Neural crest cell (in vitro differentiated cells): ENCODE measurements at places on chromosomes 2 and 18.

- DNase-seq: no peak
Observed at GRCh38 chr18:25360301-25360899, 8.4 kb upstream of the ZNF521 start.

DNA sequence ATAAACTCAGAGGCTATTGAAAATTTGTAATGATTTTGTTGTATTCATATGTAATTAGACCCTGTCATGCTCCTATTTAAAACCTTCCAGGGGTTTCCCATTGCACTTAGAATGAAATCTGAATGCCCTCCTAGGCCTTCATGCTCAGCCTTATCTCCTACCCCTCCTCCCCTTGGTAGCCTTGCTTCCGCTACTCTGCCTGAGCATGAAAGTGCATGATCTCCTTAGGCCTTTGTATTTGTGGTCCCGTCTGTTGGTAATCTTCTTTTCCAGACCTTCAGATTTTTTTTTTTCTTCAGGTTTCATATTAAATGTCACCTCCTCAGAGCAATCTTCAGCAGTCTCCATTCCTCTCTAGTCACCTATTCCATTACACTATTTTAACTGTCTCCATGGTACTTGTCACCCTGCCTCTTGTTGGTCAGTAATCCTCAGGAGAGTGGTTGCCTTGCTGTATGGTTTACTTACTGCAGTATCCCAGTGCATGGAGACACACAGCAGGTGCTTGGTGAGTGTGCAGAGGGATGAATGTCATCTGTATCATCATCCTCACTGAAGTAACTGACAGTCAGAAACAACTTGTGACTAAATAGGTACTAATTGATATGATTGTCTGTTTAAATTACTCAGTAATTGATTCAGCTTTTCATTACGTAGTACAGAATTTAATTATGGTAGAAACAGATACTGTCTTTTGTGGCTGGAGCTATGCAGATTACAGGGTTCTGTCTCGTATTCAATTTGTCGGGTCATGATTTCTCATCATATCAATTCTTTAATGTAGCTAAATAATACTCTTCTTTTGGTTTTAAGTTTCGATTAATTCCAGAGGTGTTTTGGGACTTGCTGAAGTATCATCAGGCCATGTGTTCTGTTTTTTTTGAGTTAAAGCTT is 63.9 kb downstream of the PHLPP1 start:
- no peak for DNase-seq

- DNase-seq: no peak
Observed at GRCh38 chr2:31397094-31397493, 17.4 kb downstream of the XDH start.

DNA sequence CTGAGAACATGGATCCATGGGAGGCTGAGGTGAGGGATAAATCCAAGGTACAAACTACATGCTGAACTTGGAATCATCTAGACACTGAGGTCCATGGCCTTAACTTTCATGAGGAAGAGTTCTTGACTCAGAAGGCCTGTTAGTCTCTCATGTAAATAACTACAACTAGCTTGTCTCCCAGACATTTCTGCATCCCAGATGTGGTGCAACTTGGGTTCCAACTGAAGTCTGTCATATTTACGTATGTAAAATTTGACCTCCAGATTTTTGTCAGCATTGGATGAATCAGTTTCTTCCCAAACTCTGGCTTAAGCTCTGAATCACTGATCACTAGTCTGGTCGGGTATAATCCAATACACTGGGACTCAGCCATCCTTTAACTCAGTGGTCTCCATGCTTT is 306.9 kb downstream of the PDE11A start:
- no peak for DNase-seq

- DNase-seq: no peak
Observed at GRCh38 chr2:569681-570080, 107.5 kb downstream of the TMEM18 start.

GRCh38 chr2:2325516-2325915 is 5.6 kb downstream of the MYT1L start:
- no peak for DNase-seq

GRCh38 chr2:41710944-41711343 is 336.9 kb upstream of the PKDCC start:
- no peak for DNase-seq

DNA sequence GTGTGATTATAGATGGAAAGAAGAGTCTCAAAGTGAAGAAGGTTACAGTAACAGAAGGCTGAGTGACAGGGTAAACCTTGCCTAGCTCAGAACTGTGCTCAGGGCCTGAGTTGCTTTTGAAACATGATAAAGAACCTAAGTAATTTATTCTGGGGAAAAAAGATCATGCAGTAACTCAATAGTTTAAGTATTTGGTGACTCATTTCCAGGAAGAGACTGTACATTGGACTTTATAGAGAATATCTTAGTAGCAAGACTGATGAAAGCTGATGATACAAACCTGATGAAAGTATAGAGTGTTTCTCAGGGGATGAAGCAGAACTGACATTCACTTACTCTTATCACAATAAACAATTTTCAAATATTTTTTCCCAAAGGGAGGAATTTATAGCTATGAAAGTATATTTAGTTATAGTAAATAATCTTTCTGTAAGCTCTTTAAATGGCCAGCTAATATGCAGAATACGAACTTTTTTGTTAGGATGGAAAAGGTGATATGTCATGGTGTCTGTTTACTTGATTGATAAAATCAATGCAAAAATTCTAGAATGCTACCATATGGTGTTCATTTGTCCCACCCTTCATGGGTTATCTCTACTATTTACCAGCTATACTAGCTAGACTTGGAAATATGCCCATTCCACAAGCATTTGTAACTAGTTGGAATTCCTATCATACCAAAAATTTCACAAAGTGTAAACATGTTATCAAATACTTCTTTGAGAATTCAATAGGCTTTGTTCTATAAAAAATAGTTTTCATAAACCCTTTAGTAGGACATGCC is 1265.5 kb upstream of the ACVR2A start:
- no peak for DNase-seq

GRCh38 chr2:65374575-65374974 is 57.8 kb downstream of the SPRED2 start:
- no peak for DNase-seq

- DNase-seq: no peak
Observed at GRCh38 chr2:20670315-20671035, 3.5 kb downstream of the GDF7 start.

GRCh38 chr2:101399021-101399799 is 11.9 kb upstream of the CREG2 start:
- DNase-seq: no peak

GRCh38 chr2:209574515-209574914 is 150.7 kb downstream of the MAP2 start:
- DNase-seq: no peak

GRCh38 chr2:223439184-223439583 is 163.0 kb downstream of the SCG2 start:
- DNase-seq: no peak

DNA sequence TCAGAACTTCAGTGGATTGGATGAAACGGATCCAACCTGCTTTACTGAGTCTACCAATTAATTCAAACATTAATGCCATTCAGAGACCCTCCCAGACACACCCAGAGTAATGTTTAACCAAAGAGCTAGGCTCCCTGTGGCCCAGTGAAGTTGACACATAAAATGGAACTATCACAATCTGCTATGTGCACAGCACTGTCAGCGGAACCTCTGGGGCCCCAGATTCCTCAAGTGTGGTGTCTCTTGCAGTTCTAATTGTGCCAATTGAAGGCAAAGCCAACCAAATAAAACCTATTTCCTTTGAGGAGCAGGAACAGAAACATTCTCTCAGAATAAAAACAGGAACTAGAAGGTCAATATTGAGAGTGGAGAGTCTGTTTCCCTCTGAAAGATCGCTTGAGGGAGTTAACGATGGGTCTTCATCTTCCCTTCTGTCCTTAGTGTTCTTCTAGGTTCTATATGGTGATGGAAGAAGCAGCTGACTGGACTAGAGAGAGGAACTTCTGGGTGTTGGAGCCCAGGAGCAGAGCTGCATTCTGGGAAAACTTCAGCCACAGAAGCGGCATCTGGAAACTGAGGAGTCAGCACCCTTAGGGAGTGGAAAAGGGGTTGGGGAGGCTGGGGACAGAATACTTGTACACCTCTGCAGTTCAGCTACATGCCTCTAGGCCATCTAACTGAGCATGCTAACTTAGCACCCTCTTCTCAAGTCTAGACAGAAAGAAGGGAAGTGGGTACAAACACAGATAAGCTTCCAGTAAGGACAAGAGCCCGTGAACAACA is 174.4 kb upstream of the FBXO11 start:
- DNase-seq: no peak

DNA sequence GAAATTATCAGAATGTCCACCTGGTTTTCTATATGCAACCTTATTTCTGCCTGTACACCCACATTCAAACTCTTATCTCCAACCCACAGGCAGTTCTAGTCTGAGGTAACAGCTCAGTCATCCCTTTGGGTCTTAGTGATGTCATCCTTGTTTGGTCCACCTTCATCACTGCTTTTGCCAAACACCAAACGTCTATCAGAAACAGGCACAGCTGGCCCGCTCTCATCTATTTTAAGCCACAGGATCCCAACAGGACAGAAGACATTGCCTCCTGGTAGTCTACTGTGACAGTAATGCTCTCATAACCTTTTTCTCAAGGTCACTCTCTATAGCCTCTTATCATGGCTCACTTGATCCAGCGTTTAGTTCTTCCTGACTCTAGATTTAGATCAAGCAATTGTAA is 99.0 kb upstream of the CHAC2 start:
- DNase-seq: no peak

DNA sequence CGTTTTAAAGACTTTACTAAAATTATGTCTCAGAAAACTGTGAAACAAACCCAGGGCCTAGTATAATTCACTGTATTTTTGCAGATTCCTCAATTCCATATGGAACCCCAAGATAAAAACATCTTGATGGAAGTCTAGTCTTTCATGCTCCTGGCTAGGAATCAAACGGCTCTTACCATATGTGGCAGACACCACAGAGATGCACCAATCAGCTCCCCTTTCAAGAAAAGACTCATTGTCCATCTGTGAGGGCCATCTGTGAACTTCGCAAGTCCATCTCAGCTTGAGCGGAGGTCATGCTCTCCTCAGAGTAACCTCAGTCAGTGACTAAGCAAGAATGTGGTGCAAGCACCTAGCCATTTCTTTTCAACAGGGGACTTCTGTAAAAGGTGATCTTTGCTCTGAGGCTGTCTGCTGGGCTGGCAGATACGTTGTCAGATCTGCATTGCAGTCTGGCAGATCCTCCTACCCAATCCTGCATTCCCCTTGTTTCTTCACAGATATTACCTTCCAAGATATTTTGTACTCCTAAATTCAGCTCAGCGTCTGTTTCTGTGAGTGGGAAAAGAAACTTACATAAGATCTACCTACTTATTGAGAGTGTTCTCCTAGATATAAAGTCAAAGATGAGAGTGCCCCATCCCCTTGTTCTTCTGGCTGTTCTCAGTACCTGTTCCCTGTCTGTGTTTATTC is 419.3 kb downstream of the SPAG16 start:
- DNase-seq: no peak

- no peak for DNase-seq
Observed at GRCh38 chr2:127663566-127664064, 11.7 kb downstream of the LIMS2 start.

DNA sequence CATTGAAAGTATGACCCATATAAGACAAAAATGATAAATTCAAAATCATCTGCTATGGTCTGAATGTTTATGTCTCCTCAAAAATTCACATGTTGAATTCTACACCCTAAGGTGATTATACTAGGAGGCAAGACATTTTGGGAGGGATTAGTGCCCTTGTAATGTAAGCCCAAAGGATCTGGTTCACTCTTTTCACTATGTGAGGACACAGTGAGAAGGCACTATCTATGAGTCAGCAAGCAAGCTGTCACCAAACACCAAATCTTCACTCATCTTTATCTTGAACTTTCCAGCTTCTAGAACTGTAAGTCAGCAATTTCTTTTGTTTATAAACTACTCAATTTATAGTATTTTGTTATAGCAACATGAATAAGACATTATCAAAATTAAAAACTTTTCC is 284.7 kb upstream of the ZC3H15 start:
- DNase-seq: no peak

DNA sequence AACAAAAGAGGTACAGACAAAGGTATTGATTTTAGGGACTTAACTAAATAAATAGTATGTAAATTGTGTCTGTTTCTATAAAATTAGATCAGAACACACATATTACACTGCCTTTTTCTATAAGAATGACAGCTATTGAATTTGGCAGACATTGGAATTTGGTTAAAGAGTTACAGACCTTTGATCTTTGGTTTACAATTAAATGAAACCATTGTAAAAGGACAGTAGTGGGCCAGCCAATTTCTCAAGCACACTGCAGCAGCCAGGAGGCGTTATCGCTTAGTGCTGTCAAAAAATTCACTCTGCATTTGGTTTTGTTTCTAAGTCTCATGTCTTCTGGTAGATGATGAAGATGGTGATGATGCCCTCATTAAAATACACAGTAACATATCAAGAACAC is 175.9 kb downstream of the NR4A2 start:
- DNase-seq: no peak

GRCh38 chr2:112121682-112122254 is 16.4 kb upstream of the FBLN7 start:
- DNase-seq: peak; percentile 26

DNA sequence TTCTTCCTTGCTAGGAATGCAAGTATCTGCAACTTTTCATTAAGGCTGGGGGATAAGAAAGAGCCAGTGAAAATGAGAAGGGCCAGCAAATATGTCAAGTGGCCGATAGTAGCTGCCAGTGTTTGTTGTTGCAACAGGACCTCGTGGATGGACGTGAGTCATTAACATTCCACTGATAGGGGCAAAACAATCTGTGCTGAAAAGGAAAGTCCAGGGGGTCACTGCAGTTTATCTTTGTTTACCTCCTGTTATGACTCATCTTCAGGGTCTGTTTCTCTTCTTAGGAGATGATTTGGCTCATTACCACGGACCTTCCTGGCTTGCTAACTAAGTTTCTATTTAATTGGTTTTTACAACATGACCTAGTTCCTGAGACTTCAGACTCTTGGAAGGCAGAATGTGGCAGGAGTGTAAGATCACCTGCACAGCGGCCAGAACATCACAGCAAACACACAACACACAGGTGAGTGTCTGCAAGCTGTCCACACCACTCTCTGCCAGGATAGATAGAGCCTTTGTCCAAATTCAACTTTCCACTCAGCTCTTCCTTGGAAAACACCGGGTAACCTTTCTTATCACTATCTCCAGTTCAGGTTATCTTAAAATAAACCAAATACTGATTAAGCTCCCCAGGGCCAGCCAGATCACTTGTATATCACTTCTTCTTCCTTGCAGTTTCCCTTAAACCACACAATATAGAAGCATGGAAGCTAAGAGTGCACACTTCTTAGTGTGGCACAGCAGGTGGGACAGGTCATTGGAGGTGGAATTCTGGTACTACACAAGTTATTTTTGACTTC is 157.5 kb upstream of the LMAN1 start:
- DNase-seq: no peak

DNA sequence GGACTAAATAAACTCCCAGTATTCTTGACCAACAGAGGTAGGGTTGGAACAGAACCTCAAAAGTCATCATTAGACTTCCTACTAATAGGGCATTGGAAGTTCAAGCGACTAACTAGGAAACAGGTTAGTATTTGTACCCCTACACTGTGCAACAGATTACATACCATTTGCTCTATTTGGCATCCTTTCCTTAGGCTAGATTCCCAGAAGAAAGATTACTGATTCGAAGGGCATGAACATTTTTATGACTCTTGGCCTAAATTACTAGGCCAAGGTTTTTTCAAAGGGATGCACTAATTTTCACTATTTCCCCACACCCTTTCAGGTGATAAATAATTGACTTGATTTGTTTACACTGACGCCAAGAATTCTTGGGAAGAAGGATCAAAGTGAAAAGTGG is 104.8 kb upstream of the CYP1B1 start:
- no peak for DNase-seq
